ENCODE measurements at places on chromosomes 13 and 19.

DNA sequence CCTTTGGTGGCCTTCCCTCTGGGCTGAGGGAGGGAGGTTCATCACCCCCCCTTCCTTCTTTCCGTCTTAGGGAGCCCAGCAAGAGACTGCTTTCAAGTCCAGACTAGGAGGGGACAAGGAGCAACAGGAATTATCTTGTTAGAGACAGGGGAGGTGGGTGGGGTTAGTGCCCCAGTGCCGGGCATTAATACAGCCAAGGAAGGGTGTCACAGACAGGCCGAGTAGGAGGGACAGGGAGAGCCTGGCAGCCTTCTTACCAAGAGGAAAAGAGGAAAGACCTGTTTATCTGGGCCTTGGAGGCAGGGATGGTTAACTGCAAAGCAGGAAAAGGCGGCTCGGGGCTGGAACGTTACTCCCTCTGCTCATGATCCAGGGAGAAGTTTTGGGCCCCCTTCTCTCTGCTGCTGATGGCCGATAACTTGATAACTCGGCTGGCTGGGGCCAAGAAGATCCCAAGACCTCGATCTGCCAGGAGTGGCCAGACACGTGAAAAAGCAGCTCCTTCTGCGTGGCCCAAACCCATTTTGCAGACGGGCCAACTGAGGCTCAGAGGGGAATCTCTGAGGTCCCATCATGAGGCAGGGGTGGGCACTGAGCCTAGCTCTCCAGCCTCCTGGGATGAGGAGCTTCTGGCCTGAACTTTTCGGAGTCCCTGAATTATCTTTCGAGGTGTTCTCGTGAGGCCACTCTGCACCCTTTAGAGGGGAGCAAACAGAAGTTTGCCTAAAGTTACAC lies 79.3 kb downstream of the PTPRS start:
- no peak for DNase-seq

GRCh38 chr19:41226053-41226873 lies 7.2 kb downstream of the AXL start:
- DNase-seq = no peak

GRCh38 chr13:113201815-113202214 lies 6.7 kb downstream of the PCID2 start:
- DNase-seq = no peak

- no peak for DNase-seq
These were observed 617.7 kb downstream of the DCT start for GRCh38 chr13:93861818-93862217.

DNA sequence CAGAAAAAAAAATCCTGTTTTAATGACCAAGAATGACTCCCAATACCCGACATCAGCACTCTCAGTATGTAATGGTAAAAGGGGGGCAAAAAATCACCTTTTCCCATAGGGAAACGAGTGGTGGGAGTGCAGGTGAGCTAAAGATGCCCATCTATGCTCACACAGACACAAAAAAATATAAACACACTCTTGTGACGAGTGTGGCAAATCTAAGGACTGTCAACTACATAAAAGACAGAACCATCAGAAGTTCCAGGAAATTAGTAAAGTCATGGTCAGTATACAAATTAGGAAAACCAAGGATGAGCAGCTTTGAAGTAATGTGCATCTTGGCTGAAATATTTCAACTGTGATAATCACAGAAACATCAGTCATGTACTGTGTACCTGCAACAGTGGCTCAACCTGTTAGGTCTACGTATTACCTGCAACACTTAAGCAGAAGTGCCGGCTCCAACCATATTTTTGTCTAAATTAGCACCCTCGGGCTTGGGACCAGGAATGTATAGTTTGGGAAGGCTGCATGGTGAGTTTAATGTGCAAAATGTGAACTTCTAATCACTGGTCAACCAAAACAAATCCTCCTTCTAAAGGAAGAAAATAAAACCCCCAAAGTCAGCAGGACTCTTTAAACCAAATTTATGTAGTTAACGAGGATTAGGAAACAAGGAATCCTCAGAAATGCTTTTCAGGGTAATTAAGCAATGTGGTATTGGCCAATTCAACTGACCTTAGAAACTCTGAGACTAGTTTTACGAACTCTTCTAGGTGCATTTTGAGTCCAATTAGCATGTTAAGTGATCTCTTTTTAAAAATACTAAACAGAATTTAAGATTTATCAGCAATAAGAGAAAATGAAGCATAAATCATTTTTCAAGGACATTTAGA lies 24.3 kb downstream of the ANKRD10 start:
- DNase-seq = no peak

Data from NCI-H524 (cell line).